Daoy (cell line): ENCODE measurements at places on chromosomes 12 and 14. TPM values are rescaled to one million over a fixed set of nuclear protein-coding genes. Genes with fewer than 3 reads are reported as not detected.

GRCh38 chr12:67676624-67677023 is 28.1 kb downstream of the DYRK2 start:
- peak; percentile 41 for DNase-seq

DNA sequence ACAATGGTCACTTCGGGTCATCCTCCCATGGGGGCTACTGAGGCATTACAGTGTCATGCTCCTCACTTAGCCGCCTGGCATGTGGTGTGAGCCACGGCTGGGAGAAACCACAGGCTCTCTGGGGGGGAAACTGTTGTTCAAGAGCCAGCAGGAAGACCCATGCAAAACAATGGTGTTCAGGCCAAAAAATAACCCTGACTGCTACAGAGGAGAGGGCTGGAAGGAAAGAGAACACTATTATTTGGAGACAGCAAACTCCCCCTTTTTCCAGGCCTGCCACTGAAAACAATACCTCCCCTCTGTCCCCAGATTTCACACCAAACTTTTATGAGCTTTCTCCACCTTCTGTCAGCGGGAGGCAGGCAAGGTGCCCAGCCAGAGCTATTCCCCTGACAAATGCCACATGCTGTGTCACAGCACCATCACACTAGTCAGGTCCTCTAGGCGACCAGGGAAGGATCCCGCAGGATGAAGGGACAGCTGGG is 83.7 kb downstream of the CHGA start:
- peak; percentile 77 for DNase-seq

BTBD7 gene
- total RNA-seq, result 15.9 and 16.5 TPM in 2 replicates

- no peak for DNase-seq
Measured at GRCh38 chr12:19220852-19221466, 91.4 kb downstream of the PLEKHA5 start.

GRCh38 chr14:28142400-28143015 is 624.1 kb upstream of the FOXG1 start:
- peak; percentile 48 for DNase-seq
